AG10803 (cell line): ENCODE measurements at places on chromosomes 3 and 15.

- no peak for DNase-seq
These were observed 8.4 kb downstream of the GMNC start for GRCh38 chr3:190854062-190854461.

DNA sequence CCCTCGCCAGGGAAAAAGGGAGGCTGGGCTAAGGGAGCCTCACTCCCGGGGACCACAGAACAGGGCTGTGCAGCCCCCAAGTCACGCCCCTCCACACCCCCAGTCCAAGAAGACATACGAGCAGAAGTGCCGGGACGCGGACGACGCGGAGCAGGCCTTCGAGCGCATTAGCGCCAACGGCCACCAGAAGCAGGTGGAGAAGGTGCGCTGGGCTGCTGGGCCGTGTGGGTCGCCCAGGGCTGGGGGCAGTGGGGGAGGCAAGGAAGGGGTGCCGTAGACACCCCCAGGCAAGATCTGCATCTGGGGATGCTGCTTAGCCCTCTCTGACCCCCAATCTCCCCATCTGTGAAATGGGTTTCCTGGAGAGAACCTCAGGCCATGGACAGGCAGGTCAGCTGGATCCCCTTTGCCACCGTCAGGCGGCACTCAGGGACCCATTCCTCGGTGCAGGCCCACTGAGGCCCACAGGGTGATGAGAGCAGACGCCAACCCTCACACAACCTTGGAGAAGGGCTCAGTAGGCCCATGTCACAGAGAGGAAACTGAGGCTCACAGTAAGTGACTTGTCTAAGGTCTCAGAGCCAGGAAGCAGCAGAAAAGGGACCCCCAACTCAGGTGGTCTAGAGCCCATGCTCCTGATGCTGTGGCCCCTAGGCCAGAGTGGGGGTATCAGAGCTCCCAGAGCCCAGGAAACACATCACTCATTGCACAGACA lies 33.7 kb downstream of the PSTPIP1 start:
- no peak for DNase-seq

GRCh38 chr15:89998141-89998661 lies 2.9 kb upstream of the ZNF710 start:
- peak; percentile 52 for DNase-seq

DNA sequence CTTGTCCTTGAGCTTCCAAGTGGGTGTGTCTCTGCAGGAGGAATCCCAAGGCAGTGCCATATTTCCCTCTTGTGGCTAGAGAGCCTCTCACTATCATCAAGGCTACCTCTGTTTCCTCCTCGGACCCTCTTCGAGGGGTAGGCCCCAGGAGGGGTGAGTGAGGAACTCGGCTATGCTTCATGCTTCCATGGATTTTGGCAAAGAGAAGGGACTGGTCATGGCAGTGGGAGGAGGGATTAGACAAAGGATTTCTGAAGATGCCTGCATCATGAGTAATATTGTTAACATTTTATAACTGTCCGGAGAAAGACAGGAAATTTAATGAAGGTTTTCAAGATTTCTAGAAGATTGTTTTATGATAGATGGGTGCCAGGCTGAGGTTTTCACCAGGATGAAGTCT lies 241.5 kb downstream of the CLSTN2 start:
- DNase-seq = peak; percentile 17

GRCh38 chr3:7964899-7965298 lies 536.7 kb upstream of the LMCD1 start:
- no peak for DNase-seq

GRCh38 chr15:92075764-92076163 lies 222.3 kb downstream of the SLCO3A1 start:
- no peak for DNase-seq

- no peak for DNase-seq
These were observed 70.7 kb downstream of the IQSEC1 start for GRCh38 chr3:13002398-13003124.

DNA sequence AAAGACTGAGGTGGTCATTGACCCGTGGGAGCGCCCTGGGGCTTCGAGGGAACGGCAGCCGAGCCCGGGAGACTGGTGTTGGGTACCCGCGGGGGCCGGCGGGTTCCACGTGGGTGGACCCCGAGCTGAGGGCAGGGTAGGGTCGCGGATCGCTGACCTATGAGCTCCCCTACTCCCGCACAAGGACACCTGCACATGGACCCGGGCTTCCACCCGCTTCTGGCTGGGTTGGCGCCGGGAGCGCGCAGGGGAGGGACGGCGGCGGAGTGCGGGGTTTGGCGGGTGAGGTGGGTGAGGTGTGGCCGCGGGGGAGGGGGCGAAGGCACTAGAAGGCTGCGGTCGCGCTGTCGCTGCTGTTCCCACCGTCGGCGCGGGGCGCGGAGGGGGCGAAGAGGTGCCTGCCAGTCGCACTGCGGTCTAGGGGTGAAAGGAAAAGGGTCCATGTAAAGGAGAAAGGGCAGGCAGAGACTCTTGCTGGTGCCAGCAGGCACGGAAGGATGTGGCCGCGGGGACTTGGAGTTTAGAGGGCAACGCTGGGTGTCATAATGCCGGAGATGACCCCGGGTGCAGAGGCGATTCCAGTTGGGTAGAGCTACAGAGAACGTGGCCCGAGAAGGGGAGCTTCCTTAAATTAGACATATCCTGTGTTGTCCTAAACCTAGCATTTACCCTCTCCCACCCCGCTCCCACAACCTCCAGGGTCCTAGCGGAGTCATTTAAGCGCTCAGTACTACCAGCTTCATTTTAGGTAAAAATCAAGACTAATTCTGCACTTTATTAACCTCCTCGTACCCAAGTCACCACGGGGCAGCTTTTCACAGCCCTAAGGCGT lies 245.9 kb upstream of the TOPAZ1 start:
- DNase-seq = no peak

- no peak for DNase-seq
These were observed 172.6 kb downstream of the IL5RA start for GRCh38 chr3:2937592-2937991.

DNA sequence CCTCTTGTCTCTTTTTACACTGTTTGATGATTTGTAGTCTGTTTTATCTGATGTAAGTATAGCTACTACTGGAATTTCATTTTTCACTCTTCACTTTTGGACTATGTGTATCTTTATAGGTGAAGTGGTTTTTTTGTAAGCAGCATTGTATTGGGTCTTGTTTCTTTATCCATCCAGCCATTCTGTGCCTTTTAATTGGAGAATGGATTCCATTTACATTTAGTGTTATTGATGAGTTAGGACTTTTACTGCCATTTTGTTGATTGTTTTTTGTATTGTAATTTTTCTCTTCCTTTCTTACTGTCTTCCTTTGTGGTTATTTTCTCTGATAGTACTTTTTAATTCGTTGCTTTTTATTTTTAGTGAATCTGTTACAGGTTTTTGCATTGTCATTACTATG lies 54.5 kb downstream of the RNF13 start:
- DNase-seq = no peak

DNA sequence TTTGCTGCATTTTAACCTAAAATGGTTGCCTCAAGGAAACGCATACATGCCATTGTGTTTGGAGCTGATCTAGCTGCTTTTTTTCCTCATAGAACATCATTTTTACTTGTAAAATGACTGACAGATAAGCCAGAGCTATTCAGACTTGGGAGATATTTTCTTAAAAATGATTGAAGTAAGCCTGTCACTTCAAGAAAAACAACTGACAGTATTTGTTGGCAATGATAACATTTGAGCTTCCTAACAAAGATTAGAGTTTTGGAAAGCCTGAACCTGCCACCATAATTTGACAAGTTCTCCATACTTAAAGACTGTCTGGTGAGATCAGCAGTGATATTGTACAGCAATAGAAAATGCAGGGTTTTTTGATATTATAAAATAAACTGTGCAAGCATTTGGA lies 27.6 kb upstream of the MRPL3 start:
- no peak for DNase-seq
